ENCODE measurements at places on chromosomes 1 and 21.

GRCh38 chr1:167943541-167943940 is 6.7 kb upstream of the MPC2 start:
- no peak for DNase-seq

DNA sequence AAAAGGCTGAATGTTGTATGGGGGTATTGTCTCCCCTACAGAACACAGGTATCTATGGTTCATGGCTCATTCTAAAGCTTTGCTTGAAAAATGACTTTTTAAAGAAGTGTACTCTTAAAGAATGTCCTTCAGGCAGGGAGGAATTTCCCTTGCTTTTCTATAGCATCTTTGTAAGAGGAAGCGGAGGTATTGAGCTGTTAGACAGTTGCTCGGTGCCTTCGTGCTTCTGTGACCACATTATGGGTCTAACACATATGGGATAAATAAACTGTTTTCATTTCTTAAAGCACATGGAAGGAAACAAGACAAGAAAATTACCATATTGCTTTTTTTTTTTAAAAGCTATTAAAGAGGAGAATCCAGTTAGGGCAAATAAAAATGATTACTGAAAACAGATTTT is 182.9 kb downstream of the NTNG1 start:
- no peak for DNase-seq

DNA sequence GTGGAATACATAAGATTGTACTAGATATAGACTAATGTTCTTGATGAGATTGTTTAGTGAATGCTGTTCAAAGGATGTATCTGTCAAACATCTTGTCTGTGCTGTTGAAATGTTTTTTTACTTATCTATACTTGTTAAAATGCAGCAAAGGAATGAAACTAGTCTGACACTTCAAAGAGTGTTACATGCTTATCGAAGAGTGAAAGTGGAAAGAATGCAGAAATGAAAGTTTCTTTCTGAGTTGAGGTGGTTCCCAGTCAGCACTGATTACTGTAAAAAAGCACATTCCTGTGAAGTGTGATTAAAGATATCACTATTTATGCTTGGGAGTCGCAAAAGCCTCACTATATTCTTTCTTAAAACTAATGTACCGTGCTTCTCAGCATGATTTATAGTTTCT is 1225.2 kb downstream of the NCAM2 start:
- no peak for DNase-seq

GRCh38 chr1:218494449-218494852 is 149.3 kb downstream of the TGFB2 start:
- DNase-seq = no peak

DNA sequence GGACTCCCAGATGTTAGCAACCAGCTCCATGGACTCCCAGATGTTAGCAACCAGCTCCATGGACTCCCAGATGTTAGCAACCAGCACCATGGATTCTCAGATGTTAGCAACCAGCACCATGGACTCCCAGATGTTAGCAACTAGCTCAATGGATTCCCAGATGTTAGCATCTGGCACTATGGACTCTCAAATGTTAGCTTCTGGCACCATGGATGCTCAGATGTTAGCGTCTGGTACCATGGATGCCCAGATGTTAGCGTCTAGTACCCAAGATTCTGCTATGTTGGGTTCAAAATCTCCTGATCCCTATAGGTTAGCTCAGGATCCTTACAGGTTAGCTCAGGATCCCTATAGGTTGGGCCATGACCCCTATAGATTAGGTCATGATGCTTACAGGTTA is 8.8 kb downstream of the SON start:
- DNase-seq = no peak

GRCh38 chr1:153506831-153507413 is 28.9 kb downstream of the S100A6 start:
- DNase-seq = no peak

- no peak for DNase-seq
Measured at GRCh38 chr1:63663301-63663700, 70.1 kb downstream of the PGM1 start.

DNA sequence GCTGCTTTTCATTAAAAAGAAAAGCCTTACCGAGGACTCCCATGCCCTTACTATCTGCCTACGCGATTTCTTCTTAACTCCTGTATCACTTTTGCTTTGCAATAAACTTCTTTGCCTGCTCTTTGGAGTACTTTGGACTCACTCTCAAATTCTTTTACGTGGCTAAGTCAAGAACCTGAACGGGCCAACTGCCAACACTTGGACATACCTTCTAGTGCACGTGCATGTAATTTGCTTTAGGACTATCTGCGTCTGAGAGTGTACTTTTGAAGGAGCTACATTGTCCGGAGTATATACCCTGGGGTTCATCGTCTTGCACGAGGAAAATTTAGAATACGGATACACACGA is 3.6 kb upstream of the OTUD3 start:
- no peak for DNase-seq

- DNase-seq = no peak
Measured at GRCh38 chr1:156009404-156009803, 11.3 kb downstream of the SSR2 start.

DNA sequence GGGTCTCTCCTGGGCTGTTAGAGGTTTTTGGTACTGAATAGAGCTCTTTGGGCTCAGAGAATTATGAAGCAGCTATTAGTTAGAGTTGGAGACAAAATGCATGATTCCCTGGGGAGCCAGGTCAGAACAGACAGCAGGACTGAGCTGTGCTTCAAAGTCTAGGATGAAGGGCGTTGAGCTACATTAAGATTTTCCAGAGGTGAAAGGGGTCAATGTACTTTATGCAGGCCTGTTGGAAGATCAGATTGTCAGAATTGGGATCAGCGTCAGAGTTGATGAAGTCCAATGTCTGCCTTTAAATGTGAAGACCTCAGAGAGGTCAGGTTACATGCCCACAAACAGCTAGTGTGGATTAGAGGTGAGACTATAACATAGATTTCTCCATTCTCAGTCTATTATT is 53.8 kb downstream of the RGS5 start:
- DNase-seq = no peak

DNA sequence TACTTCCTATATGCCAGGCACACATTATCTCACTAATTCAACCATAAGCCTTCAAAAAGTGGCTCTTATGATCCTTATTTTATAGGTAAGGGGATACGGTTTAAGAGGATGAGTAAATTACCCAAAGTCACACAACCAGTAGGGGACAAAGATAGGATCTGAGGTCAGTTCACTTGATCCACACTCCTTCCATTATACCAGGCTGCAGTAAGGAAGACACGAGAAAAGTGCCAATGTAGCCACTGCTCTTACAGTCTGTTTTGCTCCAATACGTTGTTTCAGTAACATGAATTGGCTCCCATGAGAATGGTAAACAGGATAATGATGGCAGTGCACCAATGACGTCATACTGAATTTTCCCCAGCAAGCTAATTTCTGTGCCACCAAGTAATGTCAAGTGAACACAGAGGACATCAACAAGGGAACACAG is 15.4 kb upstream of the GUCA2A start:
- no peak for DNase-seq

All from HuH-7 (cell line).